ENCODE measurements at places on chromosomes 16 and 17.

- no peak for DNase-seq
These were observed 61.9 kb downstream of the SDK2 start for GRCh38 chr17:73582359-73582758.

GRCh38 chr16:48499923-48500381 is 110.0 kb downstream of the N4BP1 start:
- DNase-seq = no peak

DNA sequence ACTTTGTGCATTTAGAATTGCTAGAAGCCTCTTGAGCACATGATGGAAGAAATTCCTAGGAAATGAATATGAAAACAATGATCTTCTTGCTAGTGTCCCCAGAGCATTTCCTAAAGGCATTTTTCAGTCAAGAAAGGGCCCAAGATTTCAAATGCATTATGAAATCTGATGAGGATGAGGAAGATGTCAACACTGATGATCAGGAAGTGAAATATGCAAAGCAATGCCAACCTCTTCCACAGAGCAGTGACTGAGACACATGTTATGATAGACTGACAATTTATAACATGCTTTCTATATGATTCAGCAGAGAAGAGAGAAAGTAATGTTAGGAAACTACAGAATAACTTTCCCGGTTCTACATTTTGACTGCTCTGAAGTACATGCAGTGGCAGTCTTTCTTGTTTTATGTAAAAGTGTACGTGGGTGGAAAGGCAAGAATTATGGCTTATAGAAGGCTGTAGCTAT is 859.1 kb upstream of the GOT2 start:
- DNase-seq = no peak

- peak; percentile 26 for DNase-seq
These were observed 66.4 kb downstream of the SCNN1B start for GRCh38 chr16:23368469-23368868.

DNA sequence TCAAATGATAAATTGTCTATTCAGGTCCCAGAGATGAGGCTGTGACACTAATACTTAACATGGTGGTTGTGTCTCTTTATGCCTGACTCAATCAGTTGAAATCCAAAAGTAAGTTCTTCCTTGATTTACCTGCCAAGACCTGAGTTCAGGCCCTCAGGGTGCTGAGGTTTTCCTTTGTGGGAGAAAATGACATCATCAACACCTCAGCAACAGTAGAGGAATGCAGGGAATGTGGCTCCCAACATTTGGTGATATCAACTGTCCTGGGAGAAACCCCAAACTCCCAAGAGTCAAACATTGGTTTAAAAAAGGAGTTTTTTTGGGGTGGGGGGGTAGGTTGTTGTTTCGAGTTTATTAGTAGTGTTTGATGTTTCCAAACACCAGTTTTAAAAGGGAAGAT is 14.7 kb downstream of the RNF43 start:
- no peak for DNase-seq

GRCh38 chr16:64168371-64168770 is 953.5 kb downstream of the CDH11 start:
- DNase-seq = no peak

DNA sequence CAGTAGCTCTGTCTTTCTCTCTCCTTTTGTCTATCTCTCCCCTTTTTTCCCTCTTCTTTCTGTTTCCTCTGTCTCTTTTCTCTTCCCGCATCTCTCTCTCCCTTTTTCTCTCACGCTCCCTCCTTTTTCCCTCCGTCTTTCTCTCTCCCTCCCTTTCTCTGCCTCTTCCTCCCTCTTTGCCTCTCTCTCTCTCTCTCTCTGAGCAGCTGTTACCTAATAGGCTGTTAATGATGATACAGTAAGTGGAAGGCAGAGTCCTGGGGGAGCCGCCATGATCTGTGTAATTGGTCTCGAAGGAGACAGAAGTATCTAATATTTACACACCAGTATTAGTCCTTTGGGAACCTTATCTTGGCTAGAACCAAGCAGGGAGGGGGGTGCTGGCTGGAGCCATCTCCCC is 136.1 kb upstream of the CIBAR2 start:
- no peak for DNase-seq

GRCh38 chr17:67435122-67435521 is 58.0 kb downstream of the PITPNC1 start:
- DNase-seq = no peak

- peak; percentile 33 for DNase-seq
These were observed 63.2 kb downstream of the NKD1 start for GRCh38 chr16:50611332-50611934.

DNA sequence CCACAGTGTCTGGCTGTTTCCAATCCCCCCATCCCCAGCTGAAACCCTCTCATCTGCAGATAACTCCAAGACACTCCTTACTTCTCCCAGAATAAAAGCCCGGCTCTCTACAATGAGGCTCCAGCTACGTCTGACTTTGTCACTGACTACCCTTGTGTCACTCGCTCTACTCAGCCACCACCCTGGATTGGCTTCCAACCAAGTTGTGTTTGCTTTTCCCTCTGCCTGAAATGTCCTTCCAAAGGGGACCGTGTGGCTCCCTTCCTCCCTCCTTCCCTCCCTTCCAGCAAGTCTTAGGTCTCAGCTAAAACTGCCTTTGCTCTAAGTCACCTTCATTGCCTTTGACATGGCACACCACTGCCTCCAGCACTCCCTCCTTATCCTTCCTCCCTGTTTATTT is 42.8 kb downstream of the CDH1 start:
- no peak for DNase-seq

- no peak for DNase-seq
These were observed 25.1 kb upstream of the ABCA3 start for GRCh38 chr16:2365397-2366294.

GRCh38 chr17:14756479-14756878 is 455.6 kb downstream of the HS3ST3B1 start:
- no peak for DNase-seq

DNA sequence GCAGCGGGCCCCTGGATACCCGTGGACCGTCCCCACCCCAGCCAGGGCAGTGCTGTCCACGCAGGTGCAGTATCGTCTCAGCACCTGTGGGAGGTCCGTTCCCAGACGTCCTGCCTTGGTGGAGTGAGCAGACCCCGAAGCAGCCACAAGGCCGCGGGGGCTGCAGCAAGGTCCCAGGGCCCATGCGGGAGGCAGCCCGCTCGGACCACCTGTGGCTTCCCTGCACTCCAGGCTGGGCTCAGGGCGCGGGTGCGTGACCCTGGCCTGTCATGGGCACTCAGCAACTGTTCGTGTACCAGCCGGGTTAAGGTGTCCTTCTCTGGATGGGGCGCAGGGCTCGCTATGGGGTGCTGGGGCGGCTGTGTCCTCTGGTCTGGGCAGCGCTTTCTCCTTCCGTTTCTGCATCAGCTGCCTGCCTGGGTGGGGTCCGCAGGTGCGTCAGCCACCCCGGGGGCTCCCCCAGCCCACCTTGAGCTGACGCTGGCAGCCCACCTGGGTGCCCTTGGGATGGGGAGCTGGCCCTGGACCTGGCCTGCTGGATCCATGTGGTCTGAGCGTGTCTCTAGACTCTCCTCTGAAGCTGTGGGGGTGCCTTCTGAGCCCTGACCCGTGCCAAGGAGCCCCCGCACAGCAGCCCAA is 18.4 kb downstream of the BAHCC1 start:
- DNase-seq = no peak

- no peak for DNase-seq
These were observed 11.2 kb downstream of the SULT1A2 start for GRCh38 chr16:28585674-28586073.

DNA sequence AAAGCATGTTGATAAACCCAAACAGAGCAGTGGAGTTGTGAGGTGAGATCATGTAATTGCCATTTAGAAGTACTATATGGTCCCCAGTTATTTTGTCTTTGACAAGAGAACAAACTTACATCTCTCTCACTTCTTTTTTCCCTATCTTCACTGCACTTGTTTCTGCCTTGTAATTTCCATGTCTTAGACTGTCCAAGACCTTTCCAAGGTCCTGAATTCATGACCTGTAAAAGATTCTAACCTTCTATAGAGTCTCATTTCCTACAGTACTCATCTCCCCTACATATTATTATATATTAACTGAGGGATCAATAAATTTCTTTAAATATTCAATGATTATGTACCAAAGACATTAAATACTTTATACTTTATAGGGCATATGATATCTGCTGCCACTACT is 295.3 kb upstream of the KIF2B start:
- no peak for DNase-seq

- DNase-seq = no peak
These were observed 37.2 kb downstream of the CCDC42 start for GRCh38 chr17:8707332-8708024.

DNA sequence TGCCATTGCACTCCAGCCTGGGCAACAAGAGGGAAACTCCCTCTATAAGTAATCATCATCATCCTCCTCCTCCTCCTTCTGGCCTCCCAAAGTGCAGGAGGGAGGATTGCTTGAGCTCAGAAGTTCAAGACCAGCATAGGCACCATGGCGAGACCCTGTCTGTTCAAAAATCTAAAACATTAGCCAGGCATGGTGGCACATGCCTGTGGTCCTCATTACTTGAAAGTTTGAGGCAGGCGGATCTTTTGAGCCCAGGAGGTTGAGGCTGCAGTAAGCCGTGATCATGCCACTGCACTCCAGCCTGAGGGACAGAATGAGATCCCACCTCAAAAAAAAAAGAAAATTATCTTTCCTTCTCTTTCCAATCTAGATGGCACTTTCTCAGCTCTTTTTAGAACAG is 27.8 kb downstream of the PKD1L3 start:
- no peak for DNase-seq

- DNase-seq = no peak
These were observed 39.0 kb upstream of the KDM8 start for GRCh38 chr16:27164352-27164751.

DNA sequence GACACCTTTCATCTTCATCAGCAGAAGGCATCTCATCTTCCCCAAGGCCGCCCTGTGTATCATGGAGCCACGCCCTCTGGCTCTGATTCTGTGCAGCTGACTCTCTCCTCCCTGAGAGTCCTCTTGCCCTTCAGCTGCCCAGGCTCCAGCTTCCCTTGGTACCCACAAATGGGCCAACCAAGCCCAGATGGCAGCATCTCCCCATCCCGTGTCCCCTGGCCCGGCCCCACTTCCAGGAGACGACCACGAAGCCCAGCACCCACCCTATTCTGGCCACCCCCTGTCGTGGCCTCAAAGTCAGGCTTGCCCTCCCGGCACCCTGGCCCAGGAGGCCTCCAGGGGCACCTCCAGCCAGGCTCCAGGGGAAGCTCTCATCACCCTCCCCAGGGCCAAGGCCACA is 31.3 kb upstream of the KSR1 start:
- DNase-seq = no peak

- DNase-seq = no peak
These were observed 10.7 kb upstream of the APRT start for GRCh38 chr16:88822281-88823040.

DNA sequence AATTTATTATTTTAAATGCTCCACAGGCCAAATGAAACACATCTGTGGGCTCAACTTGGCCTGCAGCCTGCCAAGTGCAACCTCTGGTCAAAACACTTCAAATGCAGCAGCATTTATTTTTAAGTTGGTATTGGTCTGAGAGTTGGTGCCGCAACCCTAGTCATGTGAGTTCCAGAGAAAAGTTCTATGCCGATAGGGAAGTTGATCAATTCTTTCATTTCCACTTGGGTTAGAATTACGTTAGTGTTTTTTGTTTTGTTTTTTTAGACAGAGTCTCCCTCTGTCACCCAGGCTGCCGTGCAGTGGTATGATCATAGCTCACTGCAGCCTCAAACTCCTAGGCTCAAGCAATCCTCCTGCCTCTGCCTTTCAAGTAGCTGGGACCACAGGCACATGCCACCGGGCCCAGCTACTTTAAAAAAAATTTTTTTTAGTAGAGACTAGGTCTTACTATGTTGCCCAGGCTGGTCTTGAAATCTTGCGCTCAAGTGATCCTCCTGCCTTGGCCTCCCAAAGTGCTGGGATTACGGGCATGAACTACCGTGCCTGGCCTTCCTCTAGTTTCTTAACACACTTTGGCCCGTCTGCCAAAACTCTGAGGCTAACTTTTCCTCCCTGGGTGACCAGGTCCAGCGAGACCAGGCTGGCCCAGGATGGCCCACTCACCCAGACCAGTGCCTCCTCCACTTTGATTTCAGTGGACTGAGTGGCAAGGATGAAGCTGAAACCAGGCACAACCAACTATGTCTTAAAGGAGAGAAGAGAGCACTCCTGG is 221.1 kb downstream of the MRTFB start:
- no peak for DNase-seq

DNA sequence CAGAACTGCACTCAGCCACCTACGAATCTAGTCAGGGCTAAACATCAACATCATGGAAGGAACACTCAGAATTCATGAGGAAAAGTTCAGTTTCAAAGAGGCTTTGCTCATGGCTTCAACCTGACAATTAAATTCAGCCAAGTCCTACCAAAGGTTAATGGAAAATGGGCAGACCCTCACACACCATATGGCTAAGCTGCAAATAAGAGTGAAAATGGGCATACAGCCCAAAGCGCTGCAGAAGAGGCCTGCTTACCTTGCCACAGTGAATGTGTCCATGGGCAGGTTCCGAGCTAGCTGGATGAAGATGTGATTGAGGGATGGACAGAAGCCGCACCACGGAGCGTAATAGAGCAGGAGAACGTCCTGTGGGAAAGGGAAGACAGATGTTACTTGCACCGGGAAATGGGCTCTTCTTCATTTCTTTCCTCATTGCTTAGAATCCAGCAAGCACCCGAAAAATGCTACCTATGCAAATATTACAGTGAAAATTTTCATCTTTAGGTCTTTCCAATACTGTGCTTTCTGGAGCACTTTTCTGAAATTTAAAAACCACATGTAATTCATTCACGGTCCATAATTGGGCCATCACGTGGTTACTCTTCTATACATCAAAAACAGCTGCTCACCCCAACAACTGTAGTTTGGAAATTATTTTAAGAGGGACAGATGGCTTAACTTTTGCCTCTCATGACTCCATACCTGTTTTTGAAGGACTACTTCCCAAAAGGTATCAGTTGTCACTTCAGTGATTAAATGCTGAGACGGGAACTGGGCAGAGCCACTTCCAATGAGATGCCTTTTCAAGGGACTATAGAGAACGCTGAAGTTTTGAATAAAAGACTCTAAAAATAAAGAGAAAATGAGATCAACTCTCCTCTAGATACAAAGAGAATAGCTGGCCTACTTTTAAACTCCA is 19.6 kb downstream of the SNN start:
- no peak for DNase-seq

GRCh38 chr16:9964426-9964825 is 217.8 kb downstream of the GRIN2A start:
- no peak for DNase-seq

- no peak for DNase-seq
These were observed 418.3 kb upstream of the SALL1 start for GRCh38 chr16:51569203-51569931.

GRCh38 chr16:57935904-57936303 is 35.0 kb downstream of the CNGB1 start:
- no peak for DNase-seq

DNA sequence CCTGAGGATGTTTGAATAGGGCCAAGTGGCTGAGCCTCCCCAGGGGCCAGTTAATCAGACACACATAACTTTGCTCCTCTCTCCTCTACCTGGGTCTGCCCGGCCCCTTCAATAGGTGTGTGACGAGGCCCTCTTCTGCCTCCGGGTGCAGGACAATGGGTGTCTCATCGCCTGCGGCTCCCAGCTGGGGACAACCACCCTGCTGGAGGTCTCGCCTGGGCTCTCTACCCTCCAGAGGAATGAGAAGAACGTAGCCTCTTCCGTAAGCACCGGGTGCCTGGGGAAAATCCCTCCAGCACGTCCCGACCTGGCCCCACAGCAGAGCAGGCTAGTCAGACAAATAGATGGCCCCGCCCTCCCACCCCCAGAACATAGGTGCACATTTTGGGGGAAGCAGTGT is 16.1 kb upstream of the KIF19 start:
- no peak for DNase-seq

GRCh38 chr17:29996458-29996857 is 55.0 kb downstream of the EFCAB5 start:
- no peak for DNase-seq

GRCh38 chr16:3787924-3788661 is 70.8 kb upstream of the TRAP1 start:
- no peak for DNase-seq

Data from H54 (cell line).